Uterus (tissue), 4 donors: ENCODE measurements at places on chromosomes 3 and 15. TPM values are rescaled to one million over a fixed set of nuclear protein-coding genes. Genes with fewer than 3 reads are reported as not detected.
A peak's percentile ranks its signal among the peaks of the same experiment; 100 is the strongest.

Gene SPG11
- total RNA-seq = 75.3 TPM

DNA sequence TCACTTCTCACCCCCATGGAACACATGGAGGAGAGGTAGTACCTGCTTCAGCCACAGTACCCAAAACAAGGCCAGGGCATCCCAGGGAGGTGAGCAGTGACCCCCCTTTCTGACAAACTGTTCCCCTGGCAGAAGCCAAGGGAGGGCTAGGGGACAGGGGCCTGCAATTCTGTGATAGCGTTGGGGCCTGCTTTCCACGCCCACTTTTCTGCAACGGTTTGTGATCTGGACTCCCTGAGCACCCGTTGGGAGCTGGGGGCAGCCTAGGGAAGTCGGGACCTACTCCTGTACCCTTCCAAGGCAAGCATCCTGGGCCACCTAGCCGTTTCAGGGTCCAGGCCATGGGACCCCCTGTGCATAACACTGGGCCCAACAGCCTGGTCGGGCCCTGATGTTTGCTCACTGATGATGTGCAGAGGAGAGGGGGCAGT, 996 bp upstream of the DNAJA4 start:
- DNase-seq = no peak

Gene C3orf85
- total RNA-seq = not detected

DNA sequence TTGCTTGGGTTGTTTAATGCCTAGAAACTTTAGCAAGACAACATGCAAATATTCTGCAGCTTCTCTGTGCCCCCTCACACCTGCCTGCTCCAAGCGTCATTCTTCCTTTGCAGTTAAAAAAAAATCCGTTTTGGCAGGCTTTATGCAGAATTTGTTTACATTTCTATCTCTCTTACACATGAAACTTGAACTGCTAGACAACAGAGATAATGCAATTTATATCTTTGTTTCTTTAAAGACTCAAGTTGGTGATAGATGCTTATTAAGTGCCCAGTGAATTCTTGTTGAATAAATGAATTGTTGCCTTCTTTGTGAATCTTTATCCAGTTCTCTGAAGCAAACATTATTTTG, 53.2 kb downstream of the CHST2 start:
- DNase-seq = no peak

- peak; percentile 31 for DNase-seq
These were observed 1.4 kb upstream of the NECTIN3 start for GRCh38 chr3:111069974-111070771.

DNA sequence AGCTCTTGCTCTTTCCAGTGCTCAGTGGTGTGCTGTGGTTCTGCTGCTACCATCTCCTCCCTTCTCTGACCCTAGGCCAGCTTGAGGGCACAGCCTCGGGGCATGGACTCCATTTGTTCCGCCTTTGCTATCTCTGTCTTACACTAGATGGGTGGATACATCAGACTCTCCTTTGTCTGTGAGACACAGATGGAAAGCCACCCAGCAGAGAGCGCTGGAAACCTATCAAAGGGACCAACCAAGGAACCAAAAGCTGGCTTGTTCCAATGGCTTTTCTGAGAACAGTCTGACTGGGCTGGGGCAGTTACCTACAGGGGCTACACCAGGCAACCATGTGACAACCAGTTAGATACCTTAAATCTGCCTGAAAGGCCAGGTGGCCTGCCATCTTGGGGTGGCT, 63.8 kb downstream of the NPTN start:
- DNase-seq = no peak

Gene IMPG2
- total RNA-seq = 0.70 TPM

DNA sequence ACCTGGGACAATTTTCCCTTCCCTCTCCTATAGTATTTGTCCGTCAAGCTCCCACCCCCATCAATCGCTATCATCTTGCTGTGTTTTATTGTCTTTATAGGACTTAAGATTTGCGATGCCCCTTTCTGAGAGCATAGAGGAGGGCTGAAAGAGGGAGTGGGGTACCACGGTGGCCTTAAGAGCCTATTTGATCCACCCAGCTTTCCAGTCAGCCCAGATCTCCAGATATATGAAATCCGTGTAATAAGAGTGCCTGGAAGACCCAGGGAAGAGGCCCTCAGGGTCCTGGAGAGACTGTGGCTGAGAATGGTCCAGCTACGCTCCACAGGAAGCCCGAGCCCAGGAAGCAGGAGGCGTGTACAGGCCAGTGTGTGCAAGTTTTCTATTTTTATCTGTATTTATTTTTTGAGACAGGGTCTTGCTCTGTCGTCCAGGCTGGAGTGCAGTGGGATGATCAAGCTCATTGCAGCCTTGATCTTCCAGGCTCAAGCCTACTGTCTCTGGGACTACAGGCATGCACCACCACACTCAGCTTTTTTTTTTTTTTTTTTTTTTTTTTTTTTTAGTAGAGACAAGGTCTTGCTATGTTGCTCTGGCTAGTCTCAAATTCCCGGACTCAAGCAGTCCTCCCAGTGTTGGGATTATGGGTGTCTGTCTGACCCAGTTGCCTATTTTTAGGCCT, 964 bp upstream of the NCKIPSD start:
- no peak for DNase-seq

DNA sequence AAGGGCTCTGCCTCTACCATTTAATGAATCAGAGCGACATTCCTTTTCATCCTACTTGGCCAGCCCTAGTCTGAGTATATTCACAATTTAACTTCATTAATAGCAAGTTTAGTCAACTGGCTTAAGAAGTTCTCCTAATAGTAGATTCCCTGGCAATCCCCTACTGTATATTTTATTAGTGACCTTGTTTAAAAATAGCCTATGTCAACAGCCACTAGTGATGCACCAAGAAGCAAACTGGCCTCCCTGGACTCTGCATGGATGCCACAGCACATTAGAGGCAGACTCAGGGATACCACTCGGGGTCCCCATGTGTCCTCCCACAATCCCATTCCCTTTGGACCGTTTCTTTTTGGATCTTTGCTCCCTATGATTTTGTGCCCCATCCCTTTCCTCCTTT, 83.6 kb downstream of the THSD4 start:
- DNase-seq = no peak

Gene MRPL47
- 31.0 TPM for total RNA-seq

DNA sequence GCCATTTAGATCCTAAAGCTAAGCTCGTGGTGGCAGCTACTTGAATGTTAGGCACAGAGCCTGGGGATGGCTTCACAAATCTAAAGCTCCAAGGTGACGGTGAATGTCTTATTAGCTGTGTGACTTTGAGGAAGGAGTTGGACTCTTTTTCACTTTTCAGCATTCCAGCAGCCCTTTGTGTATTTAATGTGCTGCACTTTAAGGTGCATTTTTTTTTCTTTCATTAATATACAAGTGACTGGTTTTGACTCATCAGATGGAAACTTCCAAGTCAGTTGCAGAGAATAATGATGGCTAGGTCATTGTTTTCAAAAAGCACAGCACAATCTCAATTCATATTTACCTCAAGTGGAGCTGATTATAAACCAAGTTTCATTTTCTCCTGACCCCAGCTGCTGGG, 55.8 kb downstream of the TMED3 start:
- no peak for DNase-seq
